ENCODE measurements at places on chromosomes 5 and 9.

DNA sequence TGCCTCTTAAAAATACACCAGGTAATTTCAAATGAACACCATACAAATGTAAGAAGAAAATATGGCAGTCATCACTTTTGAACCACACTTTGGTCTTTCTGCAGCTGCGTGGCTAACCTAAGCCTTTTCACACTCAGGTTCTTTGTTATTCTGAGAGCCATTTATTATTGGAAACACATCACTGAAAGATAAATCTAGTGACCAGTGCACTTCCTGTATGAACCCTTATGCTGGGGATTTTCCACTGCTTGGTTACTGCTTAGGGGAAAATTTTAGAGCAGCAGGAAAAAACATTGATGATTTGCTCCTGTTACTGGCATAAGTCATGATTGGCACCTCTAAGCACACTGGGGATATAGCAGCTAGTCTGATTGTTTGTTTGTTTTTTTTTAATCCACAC, 58.6 kb upstream of the RANBP3L start:
- DNase-seq, result no peak

DNA sequence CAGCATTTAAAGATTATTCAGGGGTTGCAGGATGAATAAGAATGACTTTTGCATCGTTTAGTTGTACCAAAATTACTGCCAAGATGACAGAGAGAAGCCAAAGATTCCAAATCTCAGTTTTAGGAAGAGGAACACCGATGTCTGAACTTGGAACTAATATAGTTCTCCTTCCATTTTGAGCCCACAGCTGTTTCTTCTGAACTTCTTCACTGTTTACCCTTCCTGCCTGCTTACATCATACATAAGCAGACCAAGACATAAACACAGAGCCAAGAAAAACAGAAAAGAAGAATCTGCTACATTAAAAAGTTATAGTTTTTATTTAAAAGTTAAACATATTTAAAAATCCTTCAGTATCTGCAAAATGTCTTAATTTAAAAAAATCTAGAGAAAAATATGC, 146.9 kb upstream of the RAPGEF1 start:
- DNase-seq, result no peak

DNA sequence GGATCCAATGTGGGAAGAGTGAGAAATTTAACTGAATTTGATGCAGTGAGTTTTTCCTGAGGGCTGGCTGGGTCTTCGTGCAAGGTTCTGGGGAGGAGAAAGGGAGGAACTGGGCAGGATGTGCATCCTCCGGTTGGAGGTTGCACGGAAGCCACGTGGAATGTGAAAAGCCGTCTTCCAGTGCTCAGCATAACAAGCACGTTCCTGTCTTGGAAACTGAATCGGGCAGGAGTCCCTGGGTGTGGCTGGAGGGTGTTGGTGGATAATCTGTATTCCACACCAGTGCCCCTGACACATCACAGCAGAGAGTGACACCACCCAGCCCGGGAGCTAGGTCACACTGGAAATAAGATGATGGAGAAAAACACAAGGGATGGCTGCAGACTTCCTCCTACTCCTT, 154.3 kb downstream of the C5orf15 start:
- no peak for DNase-seq

DNA sequence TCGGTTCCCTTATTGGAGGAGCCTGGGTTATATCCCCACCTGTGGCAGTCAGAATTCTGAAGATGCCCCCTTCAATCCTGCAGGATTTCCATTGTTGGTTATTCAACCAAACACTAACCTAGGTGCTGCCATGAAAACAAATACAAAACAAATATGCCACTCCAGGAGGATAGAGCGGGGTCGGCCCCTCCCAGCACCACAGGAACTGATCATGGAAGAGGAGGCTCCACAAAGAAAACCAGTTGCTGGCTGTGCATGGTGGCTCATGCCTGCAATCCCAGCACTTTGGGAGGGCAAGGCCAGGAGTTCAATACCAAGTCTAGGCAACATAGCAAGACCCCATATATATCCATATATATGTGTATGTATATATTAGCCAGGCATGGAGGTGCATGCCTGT, 13.2 kb upstream of the ADGRD2 start:
- no peak for DNase-seq

- no peak for DNase-seq
These were observed 66.0 kb downstream of the ZNF366 start for GRCh38 chr5:72441094-72441723.

GRCh38 chr5:11153670-11154382, 392.8 kb upstream of the DAP start:
- no peak for DNase-seq

GRCh38 chr5:150587856-150588595, 52.4 kb upstream of the SYNPO start:
- no peak for DNase-seq

- DNase-seq, result no peak
These were observed 404.4 kb downstream of the ZNF608 start for GRCh38 chr5:124342027-124342471.

- DNase-seq, result no peak
These were observed 86.3 kb upstream of the C9orf72 start for GRCh38 chr9:27659571-27659970.

DNA sequence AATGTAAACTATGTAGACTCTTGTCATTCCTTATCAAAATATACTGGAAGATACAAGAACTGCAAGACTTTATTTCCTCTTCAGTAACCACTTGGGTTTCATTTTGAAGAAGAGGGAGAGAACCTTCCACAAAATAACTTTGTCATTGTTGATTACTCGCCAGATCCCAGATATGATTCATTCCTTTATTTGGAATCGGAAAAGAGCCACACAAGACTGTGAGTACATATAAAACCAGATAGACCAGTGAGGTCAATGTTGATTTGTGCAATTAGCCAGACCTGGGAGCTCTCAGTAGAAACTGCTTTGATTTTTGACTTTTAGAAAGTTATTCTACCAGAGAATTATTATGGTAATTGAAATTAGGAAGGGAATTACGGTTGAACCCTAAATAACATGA, 146.1 kb downstream of the TMEM167A start:
- DNase-seq, result no peak

GRCh38 chr5:439636-440035, 3.3 kb upstream of the EXOC3 start:
- DNase-seq, result no peak

GRCh38 chr5:53029608-53030007, 40.5 kb downstream of the ITGA2 start:
- DNase-seq, result no peak

DNA sequence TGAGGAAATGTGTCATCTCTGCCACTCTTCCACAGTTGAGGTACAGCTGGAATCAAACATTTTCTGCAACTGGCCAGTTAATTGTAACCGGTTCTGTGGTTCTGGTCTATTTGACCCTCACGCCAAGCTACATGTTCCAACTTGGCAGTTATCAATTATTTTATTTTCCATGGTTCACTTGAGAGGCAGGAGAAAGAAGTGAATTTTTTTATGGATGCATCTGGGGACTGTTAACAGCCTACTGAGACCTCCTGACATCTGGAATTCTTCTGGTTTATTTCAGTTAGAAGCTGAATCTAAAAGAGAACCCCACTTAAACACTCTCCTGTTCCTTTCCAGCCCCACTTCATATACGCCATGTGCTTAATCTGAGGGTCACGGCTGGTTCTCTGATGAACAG, 372.3 kb downstream of the DNAH5 start:
- no peak for DNase-seq

GRCh38 chr5:21424907-21425306, 1428.2 kb downstream of the CDH12 start:
- DNase-seq, result no peak

DNA sequence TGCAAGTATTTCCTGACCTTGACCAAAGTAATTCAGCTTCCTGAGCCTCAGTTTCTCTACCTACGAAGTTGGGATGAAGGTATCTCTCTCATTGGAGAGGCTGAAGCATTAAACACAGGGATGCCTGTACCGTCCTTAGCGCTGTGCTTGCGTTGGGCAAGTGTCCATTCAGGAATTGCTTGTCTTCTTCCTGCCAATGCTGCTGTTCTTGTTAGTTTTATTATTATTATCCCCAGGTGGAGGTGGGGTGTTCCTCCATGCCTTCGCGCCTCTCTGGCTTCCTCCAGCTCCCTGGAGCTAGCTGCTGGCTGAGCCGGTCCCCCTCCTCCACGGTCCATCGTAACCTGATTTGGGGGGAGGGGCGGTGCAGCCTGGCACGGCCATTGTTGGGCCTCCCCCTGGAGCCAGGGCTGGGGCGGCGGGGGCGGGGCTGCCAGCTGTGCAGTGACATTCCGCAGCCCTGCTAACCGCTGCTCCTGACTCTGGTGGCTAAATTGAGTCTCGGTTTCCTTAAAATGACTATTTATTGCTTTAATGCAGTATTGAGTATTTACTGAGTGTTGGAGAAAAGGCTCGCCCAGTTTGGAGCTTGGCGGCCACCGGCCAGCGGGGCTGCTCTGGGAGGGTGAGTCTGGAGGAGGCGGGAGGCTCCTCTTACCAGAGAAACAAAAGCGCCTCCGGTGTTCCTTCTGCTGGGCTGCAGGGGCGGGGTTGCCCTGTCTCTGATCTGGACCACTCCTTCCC, 51.3 kb downstream of the LMX1B start:
- no peak for DNase-seq

GRCh38 chr5:117888688-117889087, 1099.7 kb downstream of the DTWD2 start:
- no peak for DNase-seq

GRCh38 chr5:96076451-96076850, 114.8 kb upstream of the ELL2 start:
- DNase-seq, result no peak

DNA sequence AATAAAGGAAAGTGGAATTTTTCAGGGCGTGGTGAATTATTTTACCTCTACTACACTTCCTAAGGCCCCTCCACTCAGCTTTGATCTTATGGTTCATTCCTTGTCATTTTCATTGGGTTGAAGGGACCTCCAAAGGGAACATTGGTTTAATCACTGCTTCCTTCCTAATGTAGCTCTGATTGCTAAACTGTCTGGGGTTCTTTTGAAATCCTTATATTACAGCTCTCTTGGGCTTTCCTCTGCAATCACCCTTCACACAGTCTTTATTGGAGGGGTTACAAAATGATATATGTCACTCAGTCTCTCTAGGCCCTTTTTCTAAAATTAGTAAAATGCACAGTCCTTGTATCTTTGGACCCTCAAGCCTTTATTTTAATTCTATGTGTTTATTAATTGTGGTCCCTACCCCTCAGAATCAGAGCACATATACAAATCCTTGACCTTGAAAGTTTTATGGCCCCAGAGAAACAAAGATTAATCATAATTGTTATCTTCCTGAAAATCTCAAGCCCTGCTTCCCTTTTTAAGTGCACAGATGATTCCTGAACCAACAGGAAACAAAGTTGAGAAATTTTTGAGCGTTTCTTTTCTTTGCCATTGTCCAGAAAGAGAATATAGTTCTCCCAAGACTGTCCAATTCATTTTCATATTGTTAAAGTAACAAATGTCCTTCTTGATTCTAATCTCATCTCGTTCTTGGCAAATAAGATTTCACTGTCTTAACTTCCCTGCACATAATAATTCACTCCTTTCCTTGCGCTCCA, 330.0 kb downstream of the ARRDC3 start:
- no peak for DNase-seq

GRCh38 chr5:10564838-10565784, 1.2 kb downstream of the ANKRD33B start:
- no peak for DNase-seq

- no peak for DNase-seq
These were observed 92.9 kb downstream of the SPATA31D1 start for GRCh38 chr9:82081496-82081895.

DNA sequence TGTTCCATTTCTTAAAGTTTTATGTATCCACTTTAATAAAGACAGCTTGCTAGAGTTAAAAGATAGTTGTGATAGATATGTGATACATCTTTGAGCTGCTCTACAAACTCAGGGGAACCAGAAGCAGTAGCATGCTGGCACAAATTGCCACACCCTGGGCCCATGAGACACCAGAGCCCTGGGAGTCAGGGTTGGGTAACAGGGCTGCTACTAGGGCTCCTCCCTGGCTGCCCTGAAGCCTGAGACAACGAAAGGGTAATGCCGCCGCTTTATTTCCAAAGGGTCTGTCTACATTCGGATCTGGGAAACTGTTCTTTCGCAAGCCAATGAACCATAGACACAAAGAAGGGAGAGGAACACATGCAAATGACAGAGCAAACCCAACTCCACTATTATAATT, 29.2 kb downstream of the PTPN3 start:
- DNase-seq, result no peak

- DNase-seq, result no peak
These were observed 637.2 kb upstream of the NUDT12 start for GRCh38 chr5:104199771-104200170.

DNA sequence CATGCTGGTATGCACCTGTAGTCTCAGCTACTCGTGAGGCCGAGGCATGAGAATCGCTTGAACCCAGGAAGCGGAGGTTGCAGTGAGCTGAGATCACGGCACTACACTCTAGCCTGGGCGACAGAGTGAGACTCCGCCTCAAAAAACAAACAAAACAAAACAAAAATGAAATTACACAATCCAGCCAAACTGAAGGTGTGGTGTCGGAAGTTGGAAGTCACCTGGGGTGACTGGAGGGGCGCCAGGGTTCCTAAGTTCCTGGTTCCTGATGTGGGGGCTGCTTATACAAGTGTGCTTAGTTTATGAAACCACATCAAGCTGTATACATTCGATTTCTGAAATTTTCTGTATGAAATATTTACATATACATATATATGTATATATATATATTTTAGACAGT, 3.7 kb upstream of the DOLPP1 start:
- DNase-seq, result no peak

DNA sequence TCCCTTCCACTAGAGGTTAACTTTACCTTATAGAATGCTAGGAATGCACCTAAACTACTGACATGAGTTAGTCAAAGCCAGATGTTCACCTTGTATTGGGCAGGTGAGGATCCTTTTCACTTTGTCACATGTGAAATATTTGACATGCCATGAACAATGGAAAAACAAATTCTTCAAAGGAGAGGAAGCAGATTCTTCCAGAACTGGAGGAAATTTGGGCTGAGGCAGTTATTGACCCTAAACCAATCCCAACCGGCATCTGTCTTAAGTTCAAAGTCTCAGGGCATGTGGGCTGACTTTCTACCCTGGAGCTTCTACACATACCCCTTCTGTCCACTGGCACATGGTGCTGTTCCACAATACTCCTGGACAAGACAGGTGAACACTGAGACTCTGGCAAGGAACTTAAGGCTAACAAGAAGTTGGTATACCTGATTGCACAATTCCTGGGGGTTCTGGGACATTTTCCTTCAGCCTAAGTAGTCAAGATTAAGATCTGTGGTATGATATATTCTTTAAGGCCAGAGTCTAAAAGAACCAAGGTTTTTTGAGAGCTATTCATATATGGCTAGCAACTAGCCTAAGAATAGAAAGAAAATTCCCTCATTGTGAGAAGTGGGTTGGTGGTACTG, 2.6 kb downstream of the VLDLR start:
- DNase-seq, result no peak

- no peak for DNase-seq
These were observed 201.1 kb upstream of the HAPLN1 start for GRCh38 chr5:83921666-83922193.

DNA sequence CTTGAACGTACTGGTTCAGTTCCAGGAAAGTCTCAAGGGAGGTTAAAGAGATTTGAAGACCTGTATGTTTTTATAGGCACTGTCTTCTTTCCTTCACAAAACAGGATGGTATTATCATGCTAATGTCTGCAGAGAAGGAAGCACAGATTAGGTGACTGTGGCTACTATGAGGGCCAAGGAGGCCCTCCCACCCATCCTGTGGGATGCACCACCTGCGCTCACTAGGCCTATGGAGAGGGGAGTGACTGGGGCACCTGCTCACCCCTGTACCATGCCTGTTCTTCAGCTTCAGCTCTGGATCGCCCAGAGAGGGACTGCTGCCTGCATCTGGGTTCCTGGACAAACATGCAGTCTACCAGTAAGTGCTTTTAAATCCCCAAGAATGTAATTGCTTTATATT, 469.4 kb downstream of the CCDC171 start:
- no peak for DNase-seq
